Activated CD4-positive, alpha-beta T cell treated with anti-CD3 and anti-CD28 coated beads, Interleukin-2, amount 50 U/mL, for 24 hours (primary cell): ENCODE measurements at places on chromosomes 4 and X.

DNA sequence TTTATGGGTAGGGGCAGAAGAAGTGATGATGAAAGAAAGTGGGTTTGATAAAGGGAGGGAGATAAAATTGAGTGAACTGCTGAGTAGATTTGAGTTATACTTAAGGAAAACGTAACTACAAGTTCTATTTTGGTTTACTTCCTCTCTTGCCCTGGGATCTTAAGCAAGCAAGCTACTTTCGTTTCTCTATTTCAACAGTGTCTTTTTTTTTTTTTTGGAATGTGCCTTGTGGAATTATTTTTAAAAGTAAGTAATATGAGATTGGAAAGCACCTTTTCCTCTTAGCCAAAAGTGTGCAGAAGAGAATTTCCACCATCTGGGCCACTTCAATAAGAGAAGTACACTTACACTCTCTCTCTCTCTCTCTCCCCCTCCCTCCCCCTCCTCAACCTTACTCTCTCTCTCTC, 16.0 kb upstream of the C4orf36 start:
- no peak for DNase-seq

- DNase-seq: no peak
These were observed 32.1 kb downstream of the UTP14A start for GRCh38 chrX:129938081-129938480.

- DNase-seq: no peak
These were observed 471 bp upstream of the PLAC8 start for GRCh38 chr4:83115000-83115399.

DNA sequence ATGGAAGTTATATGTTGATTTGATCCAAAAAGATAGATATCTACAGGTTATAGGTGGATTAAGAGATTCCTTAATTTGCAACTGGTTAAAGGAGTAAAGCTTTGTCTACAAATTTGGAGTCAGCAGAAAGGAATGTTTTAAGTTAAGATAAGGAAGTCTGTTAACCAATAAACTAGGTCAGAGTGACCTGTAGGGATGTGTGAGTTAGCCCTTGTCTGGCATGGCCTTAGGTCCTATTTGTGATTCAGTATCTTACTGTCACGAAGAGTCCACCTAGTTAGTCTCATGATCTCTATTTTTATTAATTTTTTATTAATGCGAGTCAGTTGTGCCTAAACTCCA, 230.8 kb downstream of the INPP4B start:
- DNase-seq: no peak

DNA sequence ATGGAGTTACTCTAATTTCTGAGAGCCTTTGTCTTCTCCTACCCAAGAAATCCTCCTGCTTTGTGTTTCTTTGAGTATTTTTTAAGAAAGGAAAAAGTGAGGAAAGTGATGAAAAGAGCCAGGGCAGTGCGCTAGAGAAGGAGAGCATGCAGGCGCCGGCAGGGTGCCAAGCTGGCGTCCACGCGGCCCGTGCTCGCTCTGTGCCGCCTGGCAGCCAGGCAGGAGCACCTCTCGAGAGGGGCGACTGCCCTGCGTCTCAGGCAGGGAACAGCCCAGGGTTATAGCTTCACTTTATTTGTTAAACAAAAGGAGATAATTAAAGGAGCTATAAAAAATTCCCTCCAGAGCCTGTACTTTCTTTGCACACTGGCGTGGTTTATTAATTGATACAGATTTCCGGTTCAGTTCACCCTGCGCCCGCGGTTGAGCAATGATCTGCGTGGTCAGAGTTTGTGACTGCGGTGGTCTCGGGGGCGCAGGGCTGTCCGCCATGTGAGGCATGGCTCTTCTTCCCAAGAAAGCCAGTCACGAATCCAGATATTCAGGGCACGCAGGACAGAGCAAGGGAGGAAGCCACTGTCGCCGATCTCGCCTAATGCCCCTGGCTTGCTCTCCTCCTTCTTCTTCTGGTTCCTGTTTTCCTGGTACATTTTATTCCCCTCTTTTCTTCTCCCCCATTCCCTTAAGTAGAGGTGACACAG, 110.8 kb upstream of the PAQR3 start:
- no peak for DNase-seq

- DNase-seq: no peak
These were observed 72.0 kb upstream of the MED14 start for GRCh38 chrX:40807384-40807783.

GRCh38 chr4:53688186-53688790, 97.0 kb upstream of the LNX1 start:
- no peak for DNase-seq

GRCh38 chr4:121734571-121734970, 30.4 kb downstream of the SMIM43 start:
- DNase-seq: no peak

- DNase-seq: peak; percentile 88
These were observed at the start of gene CBR4 for GRCh38 chr4:169010125-169011023. Gene CBR4, minus strand, starts transcription at chr4:169010255. Its CDS starts 166 bp downstream, at chr4:169010089.

GRCh38 chr4:54527532-54527931, 130.2 kb upstream of the KIT start:
- no peak for DNase-seq

GRCh38 chrX:69627744-69628143, 11.8 kb downstream of the EDA start:
- no peak for DNase-seq

DNA sequence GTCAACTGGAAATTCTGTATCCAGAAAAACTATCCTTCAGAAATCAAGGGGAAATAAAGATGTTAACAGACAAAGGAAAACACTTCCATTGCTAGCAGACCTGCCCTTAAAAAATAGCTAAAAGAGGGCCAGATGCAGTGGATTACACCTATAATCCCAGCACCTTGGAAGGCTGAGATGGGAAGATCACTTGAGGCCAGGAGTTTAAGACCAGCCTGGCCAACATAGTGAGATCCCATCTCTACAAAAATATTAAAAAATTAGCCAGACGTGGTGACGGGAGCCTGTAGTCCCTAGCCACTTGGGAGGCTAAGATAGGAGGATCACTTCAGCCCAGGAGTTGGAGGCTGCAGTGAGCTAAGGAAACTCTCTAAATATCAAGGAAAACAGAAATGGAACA, 67.4 kb downstream of the CNOT6L start:
- DNase-seq: no peak

DNA sequence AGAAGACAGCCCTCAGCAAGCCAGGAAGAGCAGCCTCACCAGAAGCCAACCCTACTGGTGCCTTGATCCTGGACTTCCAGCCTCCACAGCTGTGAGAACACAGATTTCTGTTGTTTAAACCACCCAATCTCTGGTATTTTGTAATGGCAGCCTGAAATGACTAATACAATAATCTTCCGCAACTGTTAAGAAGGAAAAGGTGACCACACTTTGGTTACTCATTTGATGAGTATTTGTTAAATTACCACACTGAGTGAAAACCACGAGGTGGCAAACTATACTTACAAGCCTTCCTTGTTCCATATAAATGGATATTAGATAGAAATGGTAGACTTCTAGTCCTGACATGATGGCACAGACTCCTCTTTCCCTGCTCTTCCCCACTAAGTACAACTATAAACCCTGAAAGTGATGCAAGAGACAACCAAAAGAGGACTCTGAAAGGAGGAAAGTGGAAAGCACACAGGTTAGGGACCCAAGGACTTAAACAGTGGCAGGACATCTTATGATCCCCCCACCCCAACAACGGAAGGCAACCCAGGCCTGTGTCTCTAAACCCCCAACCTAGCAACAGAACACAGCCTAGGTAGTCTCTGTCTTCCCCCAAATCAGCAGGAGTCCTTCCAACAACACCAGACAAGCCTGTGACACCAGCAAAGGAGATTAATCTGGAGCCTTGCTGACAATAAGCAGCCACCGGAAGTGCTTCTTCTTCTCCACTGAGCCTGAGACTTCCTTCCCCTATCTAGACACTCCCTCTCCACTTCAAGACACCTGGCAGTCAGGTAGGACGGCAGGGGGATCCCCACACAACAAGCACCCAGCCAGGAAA, 12.3 kb downstream of the ZNF182 start:
- DNase-seq: peak; percentile 0

- no peak for DNase-seq
These were observed 11.7 kb downstream of the PITX2 start for GRCh38 chr4:110610940-110611831.

DNA sequence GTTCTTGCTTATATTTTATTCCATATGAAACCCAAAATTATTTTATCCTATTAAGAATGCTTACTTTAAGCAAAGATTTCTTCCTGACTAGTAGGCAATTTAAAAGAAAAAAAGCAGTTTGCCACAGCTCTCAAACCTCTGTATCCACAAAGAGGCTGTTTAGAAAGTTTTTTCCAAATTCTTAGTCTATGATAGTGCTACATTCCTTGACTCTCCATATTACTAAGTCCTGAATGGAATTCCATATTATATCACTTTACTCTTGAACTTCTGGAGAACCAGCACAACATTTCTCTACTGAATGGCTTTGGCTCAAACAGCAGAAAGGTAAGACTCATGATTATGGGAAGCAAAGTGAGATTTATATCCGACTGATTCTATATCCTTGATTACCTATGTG, 8.3 kb downstream of the SLC10A6 start:
- DNase-seq: no peak

DNA sequence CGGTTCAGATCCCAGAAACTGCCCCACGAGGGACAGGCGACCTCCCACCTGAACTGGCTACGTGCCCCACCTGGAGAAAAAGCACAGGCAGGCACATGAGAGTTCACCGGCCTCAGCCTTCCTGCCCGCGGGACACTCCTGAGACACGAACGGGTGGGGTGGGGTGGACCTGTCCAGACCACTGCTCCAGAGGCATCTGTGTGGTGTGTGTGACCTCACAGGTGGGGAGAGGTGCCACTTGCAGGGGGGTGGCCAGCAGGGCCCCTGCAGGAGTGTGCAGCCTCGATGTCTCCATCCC, 18.5 kb downstream of the NELFA start:
- no peak for DNase-seq

DNA sequence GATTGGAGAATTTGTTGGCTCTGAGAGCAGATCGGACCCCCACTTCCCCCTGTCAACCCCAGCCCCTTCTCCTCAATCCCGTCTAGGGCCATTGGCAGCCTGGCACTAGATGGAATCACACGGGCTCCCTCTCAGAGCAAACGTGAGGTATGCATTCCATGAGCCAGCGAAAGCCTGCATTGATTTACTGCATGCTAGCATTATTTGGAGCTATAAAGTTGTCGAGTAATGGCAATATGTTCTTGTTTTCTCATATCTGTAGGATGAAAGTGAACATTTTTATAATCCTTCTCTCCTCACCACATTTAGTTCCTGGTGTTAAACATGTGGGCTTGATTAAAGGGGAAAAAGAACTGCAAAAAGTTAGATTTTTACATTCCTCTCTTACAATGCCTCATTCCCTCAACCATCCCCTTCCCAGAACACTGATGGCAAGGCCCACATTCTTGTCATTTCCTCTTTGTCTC, 159.2 kb downstream of the SPRY1 start:
- DNase-seq: no peak

- DNase-seq: no peak
These were observed 4.0 kb downstream of the MFAP3L start for GRCh38 chr4:170022211-170022610.

DNA sequence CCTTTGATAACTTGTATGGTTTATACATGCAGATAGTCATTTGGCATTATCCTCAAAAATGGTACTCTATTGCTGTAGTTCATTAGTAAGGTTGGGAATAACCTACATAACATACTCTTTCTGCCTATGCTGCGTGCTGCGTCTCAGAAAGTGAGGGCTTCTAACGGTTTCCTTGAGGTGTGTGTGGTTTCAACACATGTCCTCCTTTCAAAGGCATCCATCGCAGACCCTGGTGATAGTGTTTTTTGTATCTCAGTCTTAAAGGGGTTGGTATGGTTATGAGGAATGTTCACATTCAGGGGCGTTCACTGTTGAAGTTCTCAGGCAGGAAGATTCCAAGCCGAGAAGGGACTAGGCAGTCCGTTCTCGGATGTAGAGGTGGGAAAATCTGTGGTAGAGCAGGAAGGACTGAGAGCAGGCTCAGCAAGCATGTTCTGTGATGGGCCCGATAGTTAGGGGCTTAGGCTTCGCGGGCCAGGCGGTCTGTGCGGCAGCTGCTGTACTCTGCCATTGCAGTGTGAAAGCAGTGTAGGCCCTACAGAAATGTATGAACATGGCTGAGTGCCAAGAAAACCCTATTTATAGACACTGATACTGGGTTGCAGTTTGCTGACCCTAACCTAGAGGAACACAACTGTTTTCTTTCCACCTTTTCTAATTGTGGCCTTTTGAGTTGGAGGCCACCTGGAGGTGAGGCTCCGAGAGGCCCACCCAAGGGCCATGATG, 123.2 kb downstream of the GPR143 start:
- DNase-seq: no peak

GRCh38 chrX:113001836-113002235, 161.2 kb upstream of the AMOT start:
- no peak for DNase-seq

DNA sequence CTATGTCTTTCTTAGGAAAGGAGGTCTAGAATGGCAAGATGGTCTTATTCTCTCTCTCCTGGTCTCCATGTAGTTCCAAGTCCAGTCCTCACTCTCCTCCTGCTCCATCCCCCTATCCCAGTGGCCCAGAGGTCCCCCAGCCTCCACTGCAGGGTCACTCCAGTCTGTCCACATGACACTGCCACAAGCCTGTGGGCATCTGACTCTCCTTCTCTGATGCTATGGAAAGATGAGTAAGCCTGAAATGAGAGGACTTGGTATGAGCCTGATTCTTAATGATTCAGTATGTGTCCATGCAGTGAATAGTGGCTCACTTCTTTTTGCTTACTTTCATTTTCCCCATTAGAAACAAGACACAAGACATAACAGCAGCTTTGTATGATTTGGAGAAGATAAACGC, 516.8 kb upstream of the ADGRL3 start:
- DNase-seq: no peak
